ENCODE measurements at places on chromosomes 5 and 9. TPM values are rescaled to one million over a fixed set of nuclear protein-coding genes. Genes with fewer than 3 reads are reported as not detected.

Gene ZFYVE16
- total RNA-seq, result 46.2 TPM

Gene BSPRY
- total RNA-seq, result not detected

Gene CDH9
- not detected for total RNA-seq

Gene RNF183
- total RNA-seq, result 0.37 TPM

Measured in uterine smooth muscle cell (primary cell).